ENCODE measurements at places on chromosomes 4 and X. TPM values are rescaled to one million over a fixed set of nuclear protein-coding genes. Genes with fewer than 3 reads are reported as not detected.

Gene HPGD
- total RNA-seq = 9.8 TPM

Gene BEX1
- total RNA-seq = 4.4 TPM

Gene ARAP2
- total RNA-seq = 9.9 TPM

Gene CSTF2
- 28.0 TPM for total RNA-seq

Gene CDX4
- not detected for total RNA-seq

Gene SPANXA2
- not detected for total RNA-seq

Gene PF4V1
- total RNA-seq = 0.33 TPM

Gene RASSF6
- not detected for total RNA-seq

Gene IDS
- 59.9 TPM for total RNA-seq

Gene PPP4R3C
- not detected for total RNA-seq

Gene HPSE
- total RNA-seq = 0.75 TPM

Gene STX18
- total RNA-seq = 45.4 TPM

Gene TMEM156
- total RNA-seq = 10.8 TPM
